ENCODE measurements at places on chromosomes 6 and 20.

GRCh38 chr20:32241807-32242206 is 34.1 kb downstream of the POFUT1 start:
- no peak for DNase-seq

DNA sequence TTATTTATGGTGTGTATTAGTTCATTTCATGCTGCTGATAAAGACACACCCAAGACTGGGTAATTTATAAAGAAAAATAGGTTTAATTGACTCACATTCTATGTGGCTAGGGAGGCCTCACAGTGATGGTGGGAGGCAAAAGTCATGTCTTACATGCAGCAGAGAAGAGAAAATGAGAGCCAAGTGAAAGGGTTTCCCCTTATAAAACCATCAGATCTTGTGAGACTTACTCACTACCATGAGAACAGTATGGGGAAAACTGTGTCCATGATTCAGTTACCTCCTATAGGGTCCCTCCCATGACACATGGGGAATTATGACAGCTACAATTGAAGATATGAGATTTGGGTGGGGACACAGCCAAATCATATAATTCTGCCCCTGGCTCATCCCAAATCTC is 150.0 kb upstream of the AHI1 start:
- no peak for DNase-seq

DNA sequence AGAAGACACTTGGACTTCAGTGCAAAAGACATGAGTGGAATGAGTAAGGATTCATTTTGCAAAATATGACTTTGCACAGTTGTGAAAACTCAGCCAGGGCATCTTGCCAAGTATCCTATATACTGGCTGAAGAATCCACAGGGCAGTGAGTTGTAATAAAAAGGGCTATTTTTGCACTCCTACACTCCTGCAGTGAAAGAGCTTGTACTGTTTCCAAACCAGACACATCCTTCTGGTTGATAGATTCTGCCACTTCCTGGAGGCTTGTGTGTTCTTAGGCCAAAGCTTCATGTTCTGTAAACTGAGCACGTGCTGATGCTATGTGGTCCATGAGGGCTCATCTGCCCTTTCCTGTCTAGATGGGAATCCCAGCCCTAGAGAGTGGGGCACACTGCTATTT is 34.9 kb downstream of the GMPR start:
- DNase-seq, result no peak

DNA sequence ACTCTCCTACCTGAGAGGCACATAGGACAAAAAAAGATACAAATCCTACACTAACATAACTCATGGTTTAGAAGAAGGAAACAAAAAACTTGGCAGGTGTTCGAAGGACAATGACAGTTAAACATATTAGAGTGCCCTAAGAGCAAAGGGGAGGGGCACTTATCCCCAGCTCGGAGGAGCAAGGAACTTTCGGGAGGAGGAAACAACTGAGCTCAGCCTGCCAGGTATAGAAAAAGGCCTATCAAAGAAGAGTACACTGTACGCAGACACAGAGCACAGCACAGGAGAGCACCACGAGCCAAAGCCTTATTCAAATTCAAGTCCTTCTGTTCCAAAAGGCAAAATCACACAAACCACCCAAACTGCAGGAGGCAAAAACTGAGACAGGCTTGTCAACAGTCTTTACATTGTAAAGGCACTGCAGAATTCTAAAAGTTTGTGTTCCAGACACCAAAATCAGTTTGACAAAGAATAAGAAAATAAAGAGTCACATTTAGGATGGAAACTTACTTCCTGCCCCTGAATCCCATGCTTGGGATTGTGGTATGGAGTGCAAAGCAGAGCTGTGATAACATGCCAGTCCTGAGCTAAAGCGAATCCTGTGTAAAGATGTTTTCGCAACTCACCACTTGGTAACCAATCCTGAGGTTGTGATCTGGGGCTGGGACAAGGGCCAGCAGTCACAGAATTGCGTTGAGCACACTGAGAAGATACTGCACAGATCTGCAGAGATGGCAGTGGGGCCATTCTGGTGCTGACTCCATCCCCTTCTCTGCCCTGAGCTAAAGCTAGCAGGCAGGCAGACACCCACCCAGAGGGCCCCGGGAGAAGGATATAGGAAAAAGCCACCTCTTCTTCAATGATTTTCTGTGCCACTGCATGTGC is 108.6 kb downstream of the CHD6 start:
- DNase-seq, result no peak

- DNase-seq, result no peak
Observed at GRCh38 chr6:113967777-113968176, 3.2 kb downstream of the HDAC2 start.

GRCh38 chr6:5143634-5144311 is 58.6 kb downstream of the PPP1R3G start:
- DNase-seq, result peak; percentile 71

- no peak for DNase-seq
Observed at GRCh38 chr6:63731930-63732329, 96.3 kb downstream of the PHF3 start.

DNA sequence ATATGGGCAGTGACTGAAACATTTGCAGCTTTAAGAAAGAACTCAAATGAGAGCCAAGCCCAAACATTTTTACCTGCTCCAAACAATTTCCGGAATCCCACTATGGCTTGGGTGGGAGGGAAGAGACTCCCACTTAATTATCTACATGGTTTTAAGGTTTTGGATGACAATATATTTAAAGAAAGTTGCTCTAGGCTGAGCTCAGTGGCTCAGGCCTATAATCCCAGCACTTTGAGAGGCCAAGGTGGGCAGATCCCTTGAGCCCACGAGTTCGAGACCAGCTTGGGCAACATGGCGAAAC is 9.5 kb upstream of the AKAP12 start:
- no peak for DNase-seq

DNA sequence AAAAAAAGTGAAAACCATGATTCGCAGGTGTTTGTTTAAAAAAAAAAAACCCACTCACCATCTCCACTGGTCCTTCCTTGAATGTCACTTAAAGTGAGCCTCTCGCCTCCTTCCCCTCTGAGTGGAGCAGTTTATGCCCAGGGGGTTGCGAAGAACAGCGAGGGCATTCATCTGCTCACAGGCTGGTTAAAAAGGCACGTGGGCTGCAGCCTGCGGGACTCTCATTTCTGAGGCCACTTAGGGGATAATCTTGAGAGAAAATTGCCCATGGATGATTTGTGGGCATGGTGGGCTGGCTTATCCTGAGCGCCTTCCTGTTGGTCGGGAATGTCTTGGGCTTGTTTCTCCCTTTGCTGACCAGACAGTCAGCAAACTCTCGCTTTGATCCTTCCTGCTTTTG is 18.9 kb downstream of the BCAS4 start:
- DNase-seq, result no peak

GRCh38 chr20:45307076-45307640 is 518 bp downstream of the RBPJL start:
- DNase-seq, result no peak

DNA sequence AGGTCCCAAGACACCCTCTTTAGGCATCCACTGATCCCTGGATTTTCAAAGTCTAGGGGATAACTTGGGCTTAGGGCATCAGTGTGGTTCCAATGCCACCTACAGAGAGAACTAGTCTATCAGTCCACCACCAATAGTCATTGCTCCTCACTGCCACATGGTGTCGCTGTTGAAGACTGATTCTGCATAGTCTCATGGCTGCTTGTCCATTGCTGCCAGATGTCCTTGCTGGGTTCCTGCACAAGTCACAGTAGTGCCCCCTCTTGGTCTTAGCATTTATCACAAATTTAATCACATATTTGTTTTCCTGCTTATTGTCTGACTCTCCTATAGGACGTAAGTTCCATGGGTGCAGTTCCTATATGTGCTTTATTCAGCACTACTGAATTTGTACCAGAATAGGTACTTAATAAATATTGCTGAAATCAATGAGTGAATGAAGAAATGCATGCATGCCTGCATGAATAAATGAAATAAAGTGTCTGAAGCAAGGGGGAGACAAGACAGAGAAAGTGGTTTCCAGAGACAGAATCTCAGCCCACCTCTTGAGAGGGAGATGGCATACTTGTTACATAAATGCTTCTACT is 45.9 kb upstream of the RALY start:
- DNase-seq, result peak; percentile 21

GRCh38 chr6:17601386-17601703 is 1.2 kb downstream of the FAM8A1 start:
- no peak for DNase-seq

GRCh38 chr6:86331919-86332318 is 605.4 kb upstream of the HTR1E start:
- no peak for DNase-seq

GRCh38 chr20:50930976-50931305 is 296 bp downstream of the ADNP start:
- DNase-seq, result no peak
